ENCODE measurements at places on chromosomes 16 and 17.

DNA sequence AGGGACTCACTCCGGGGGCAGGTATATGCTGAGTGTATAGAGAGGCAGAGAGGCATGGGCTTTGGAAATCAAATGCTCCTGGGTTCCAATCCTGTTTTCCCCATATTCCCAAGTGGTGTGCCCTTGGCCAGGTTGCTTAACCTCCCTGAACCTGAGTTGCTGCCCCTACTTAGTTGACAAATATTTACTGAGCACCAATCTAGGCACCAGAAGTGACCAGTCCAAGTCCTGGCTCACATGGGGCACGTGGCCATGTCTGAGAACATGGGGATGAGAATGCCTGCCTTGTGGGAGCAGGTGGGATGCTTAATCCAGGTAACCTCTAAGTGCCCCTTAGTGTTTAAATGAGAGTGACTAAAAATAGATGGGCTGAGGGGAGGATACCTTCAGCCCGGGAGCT is 4.2 kb downstream of the SOCS3 start:
- DNase-seq, result no peak

- DNase-seq, result no peak
Observed at GRCh38 chr16:4204521-4204920, 37.4 kb downstream of the SRL start.

DNA sequence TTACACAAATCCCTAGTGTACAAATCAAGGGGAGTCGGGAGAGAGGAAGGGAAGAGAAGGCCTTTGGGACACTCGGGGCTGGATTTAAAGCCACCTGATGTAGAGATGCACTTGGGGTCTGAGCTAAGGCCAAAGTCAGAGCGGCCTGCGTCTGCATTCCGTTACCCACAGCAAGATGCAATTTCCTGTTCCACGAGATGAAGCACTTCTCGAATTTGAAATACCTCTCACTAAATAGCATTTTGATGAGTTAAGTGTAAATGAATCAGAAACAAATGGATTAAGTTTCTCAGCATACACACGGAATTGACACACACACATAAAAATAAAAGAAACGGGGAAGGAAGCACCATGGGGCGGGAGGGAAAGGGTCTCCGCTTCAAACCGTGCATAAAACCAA is 386.0 kb downstream of the SOX9 start:
- DNase-seq, result no peak

- DNase-seq, result no peak
Observed at GRCh38 chr16:82880346-82880745, 253.6 kb downstream of the CDH13 start.

- no peak for DNase-seq
Observed at GRCh38 chr17:13750816-13751793, 149.4 kb upstream of the HS3ST3A1 start.

GRCh38 chr16:55982597-55982996 is 107.4 kb upstream of the CES5A start:
- no peak for DNase-seq

- DNase-seq, result no peak
Observed at GRCh38 chr16:27204312-27204915, 1.1 kb downstream of the KDM8 start.
